ENCODE measurements at places on chromosomes 16 and 17.

GRCh38 chr17:75869282-75870141 lies 8.9 kb downstream of the TRIM47 start:
- no peak for DNase-seq

GRCh38 chr17:43609613-43610385 lies 51.9 kb downstream of the MEOX1 start:
- DNase-seq: no peak

- DNase-seq: no peak
These were observed 1.9 kb downstream of the SLC39A11 start for GRCh38 chr17:73090396-73091202.

- no peak for DNase-seq
These were observed 65.2 kb downstream of the KLHDC4 start for GRCh38 chr16:87700406-87701077.

- no peak for DNase-seq
These were observed 61.7 kb upstream of the XYLT1 start for GRCh38 chr16:17532338-17532995.

DNA sequence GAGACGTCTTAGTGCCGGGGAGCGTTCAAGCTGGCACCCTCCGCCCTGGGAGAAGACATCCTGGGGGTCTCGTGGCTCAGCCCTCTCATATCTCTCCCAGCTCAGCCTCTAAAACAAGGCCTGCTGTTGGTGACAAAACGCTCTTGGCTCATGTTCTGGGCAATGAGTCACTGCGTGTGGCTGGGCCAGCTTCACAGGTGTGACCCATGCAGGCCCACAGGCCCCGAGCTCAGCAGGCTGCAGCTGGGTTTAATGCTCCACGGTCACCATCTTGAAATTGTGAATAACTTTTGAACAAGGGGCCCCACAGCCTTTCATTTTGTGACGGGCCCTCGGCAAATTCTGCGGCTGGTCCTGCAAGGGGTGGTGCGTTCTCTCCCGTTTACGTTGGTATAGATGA lies 22.4 kb downstream of the GAA start:
- peak; percentile 59 for DNase-seq

GRCh38 chr16:69798466-69798865 lies 36.3 kb downstream of the WWP2 start:
- DNase-seq: no peak

- DNase-seq: no peak
These were observed 18.5 kb upstream of the APRT start for GRCh38 chr16:88830258-88830657.

DNA sequence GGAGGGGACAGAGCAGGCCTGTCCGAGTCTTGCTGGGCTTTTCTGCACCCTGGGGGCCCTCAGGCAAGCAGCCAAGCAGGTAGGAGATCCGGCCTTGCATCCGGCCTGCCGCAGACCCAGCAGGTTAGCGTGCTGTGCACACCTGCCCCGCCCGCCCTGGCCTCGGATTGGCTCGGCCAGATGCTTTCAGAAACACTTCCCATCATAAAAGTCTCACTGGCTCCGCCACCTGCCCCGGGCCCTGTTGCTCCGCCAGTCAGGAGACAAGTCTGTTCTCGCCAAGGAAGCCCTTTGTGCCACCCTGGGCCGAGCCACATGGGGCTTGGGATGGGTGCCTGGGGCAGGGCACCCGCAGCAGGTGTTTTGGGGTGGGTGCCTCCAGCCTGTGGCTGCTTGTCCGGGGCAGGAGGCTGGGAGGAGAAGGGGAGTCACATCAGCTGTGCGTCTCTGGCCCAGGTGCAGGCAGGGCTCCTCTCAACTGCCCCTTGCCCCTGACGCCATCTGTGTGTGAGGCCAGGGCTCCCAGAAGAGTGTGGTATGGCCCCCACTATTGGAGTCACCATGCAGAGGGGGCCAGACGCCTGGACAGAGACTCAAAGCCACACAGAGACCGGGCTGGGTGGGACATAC lies 228.2 kb upstream of the GSE1 start:
- no peak for DNase-seq

GRCh38 chr16:1981398-1981836 lies at the start of gene NOXO1:
TSS of gene NOXO1 (minus strand) at chr16:1981469. CDS start at chr16:1981179, 290 bp downstream.
- no peak for DNase-seq

DNA sequence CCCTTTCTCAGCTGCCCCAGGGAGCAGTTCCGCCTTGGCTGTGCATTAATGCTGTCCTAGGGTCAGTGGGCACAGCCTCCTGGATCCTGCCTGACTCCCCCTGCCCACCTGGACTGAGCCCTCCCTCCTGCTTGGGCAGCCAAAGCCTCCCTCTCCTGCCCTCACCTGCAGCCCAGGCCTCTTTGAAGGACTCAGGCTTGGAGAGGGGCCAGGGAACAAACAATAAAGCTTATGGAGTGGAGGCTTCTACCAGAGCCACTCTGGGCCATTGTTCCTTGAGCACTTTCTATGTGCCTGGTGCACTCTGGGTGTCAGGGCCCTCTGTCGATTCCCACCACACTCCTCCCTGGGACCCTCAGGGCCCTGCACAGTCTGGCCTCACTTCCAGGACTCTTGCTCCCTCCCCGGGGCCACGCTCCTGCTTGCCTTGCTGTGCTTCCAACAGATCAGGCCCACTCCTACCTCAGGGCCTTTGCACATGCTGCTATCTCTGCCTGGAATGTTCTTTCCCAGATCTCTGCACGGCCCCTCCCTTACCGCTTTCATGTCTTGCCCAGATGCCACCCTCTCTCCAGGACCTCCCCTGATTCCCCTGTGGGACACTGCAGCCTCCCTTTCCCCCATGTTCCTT lies 5.0 kb downstream of the KCNJ12 start:
- no peak for DNase-seq

Measured in NK-92 treated with Interleukin-12 subunit alpha and Interleukin-12 subunit beta, amount 100 ng/mL, for 24 hours (cell line).